ENCODE measurements at places on chromosomes 2 and 18.
A peak's percentile ranks its signal among the peaks of the same experiment; 100 is the strongest.

GRCh38 chr2:64854773-64855237, 134.4 kb upstream of the SLC1A4 start:
- no peak for DNase-seq

DNA sequence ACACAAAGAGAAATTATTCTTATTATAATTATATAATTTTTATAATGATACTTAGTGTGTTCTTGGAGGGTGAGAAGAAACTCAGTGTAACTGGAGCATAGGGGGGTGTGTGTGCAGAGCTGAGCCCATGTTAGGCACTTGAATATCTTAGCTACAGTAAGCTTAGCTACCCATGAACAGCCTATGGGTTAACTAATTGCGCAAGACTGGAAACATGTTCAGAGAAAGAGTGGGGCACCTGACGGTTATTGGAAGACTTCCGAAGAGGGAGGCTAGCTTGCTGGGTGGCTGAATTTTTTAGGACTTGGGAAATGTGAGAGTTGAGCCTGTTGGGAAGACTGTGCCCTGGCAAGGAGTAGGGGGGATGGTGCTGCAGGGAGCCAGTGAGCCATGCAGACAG, 229.2 kb downstream of the SLC4A3 start:
- DNase-seq: no peak

- DNase-seq: no peak
Observed at GRCh38 chr18:23735021-23735464, 45.8 kb downstream of the LAMA3 start.

DNA sequence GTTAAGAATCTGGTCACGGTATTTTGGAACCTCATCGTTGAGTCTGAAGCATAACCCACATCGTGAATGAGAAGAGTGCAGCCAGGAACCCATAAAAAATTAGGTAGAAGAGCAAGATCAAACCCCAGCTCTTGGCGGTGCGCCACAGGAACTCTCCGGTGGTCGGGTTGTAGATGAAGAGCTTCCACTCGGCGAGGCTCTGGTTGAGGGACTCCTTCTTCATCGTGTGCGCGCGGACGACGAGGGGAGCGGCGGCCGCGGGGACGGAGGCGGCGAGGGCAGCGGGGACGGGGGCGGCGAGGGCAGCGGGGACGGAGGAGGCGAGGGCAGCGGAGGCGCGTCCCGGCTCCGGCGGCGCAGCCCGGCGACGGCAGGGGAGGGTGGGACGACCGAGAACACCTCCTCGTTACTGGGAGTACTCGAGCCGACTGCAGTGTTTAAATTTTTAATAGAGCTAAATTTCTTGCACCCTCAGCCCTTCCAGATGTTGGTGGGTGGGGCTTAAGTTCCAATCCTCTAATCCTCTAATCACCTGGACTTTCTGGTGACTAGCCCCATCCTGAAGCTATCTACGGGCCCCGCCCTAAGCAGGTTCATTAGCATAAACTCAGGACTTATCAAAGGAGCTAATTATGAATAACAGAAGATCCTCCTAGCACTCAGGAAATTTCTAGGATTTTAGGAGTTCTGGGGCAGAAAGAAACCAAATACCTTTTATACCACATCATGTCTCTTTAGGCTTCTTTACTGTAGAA, 20.4 kb upstream of the PAPOLG start:
- no peak for DNase-seq

GRCh38 chr2:241163601-241164118, 13.4 kb downstream of the PPP1R7 start:
- DNase-seq: no peak

DNA sequence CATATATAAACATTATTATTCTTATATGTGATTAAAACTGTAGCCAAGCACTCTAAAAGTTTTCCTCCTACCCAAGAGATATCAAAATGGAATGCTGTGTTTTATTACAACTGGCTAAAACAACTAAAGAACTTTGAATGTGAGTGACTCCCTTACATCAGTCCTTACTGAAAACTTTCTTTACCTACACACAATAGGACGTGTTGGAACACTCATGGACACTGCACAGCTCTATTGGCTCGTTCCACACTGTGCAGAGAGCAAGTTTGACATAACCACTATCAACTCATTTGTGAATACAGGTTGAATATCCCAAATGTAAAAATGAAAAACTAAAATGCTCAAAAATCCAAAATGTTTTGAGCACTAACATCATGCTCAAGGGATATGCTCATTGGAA, 650.6 kb downstream of the SLC4A3 start:
- no peak for DNase-seq

DNA sequence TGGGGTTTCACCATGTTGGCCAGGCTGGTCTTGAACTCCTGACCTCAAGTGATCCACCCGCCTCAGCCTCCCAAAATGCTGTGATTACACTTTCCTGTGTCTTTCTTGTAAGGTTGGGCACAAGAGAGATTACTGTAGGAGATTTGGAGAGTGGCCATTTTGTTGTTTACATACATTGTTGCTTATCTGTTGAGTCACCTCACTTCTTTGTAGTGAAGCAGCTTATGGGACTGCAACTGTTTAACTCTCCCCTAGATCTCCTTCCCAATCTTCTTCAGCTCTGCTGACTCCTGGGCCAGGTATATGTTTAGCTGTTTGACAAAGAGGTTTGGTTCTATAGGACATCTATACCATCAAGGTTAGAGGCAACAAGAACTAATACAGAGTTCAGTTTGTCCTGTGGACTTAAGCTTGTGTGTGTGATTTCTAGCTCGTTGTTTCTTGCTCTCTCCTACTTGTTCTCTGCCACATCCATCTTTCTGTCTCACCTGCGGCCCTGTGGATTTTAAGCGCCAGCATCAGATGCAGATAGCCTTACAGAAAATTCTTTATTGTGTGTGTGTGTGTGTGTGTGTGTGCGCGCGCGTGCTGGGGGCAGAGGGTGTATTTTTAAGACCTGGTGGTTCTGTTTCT, 95.4 kb downstream of the HAUS1 start:
- peak; percentile 25 for DNase-seq

DNA sequence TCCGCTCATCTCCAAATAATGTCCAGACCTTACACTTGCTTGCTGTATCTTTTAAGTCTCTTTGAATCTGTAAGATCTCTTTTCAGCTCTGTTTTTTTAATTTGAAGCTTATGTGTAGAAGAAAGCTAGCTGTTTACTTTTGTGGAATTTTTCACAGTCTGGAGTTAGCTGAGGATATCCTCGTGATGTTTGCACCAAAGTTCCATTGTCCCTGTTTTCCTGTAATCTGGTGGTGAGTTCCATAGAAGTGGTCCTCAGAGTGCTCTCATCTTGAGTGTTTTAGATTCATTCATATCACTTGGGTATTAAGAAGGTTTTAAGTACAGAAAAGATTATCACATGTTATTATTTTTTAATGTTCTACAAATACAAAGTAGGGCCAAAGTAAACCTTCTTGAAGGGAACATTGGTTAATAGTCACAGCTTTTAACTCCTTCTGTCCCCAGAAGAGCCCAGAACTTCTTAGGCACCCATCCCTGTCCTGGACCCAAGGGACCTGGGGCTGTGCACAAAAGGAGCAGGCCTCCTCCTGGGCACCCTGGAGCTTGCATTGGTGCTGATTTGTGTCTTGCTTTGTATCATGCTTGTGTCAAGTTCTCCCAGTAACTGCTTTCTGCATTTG, 15.0 kb downstream of the MLPH start:
- DNase-seq: no peak

- peak; percentile 24 for DNase-seq
Observed at GRCh38 chr2:43184339-43184895, 42.0 kb downstream of the ZFP36L2 start.

GRCh38 chr2:19312949-19313348, 45.5 kb downstream of the OSR1 start:
- peak; percentile 4 for DNase-seq

GRCh38 chr2:67057901-67058703, 339.0 kb upstream of the ETAA1 start:
- peak; percentile 69 for DNase-seq

- DNase-seq: no peak
Observed at GRCh38 chr2:54741250-54741649, 17.8 kb downstream of the EML6 start.

DNA sequence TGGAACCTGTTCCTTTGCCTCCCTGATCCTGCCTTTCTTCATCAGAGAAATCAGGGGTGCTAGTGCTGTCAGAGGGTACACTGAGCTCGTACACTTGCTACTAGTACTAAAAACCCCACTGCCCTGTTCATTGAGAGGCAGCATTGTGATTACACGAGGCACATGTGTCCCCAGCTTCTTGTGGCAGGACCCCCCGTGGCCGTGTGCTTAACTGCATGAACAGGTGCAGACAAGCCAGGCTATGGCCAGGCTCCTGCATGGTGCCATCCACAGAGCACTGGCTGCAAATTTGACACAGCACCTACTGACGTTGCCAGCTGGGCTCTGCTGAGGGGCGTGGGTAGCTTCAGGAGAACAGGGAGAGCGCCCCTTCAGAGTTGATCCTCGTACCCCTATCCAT, 248.4 kb downstream of the GLI2 start:
- DNase-seq: no peak

- peak; percentile 62 for DNase-seq
Observed at GRCh38 chr2:70767699-70768589, at the start of gene ADD2. Gene ADD2, minus strand, starts transcription at chr2:70768200. Its CDS starts 61,792 bp downstream, at chr2:70706408.
